ENCODE measurements at places on chromosomes 1 and 21.

DNA sequence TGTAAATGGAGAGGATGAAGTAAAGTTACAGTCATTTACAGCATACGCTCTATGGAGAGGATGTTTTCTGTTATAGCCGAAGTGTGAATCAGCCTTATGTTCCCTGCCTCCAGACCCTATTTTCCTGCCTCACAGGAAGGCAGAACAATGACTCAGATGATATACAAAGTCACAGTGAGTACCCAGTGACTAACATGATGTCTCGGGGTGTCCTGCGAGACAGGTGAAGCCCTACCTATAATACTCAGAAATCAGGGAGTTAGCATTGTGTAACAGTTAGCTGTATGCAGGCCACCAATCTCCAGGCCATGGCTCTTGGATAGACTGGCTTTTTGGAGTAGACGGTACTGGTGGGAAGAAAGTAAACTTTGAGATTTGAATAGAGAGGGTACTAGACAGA, 55.6 kb upstream of the FBXO28 start:
- no peak for DNase-seq

GRCh38 chr21:35674895-35675470, 385.3 kb downstream of the SETD4 start:
- DNase-seq, result no peak

DNA sequence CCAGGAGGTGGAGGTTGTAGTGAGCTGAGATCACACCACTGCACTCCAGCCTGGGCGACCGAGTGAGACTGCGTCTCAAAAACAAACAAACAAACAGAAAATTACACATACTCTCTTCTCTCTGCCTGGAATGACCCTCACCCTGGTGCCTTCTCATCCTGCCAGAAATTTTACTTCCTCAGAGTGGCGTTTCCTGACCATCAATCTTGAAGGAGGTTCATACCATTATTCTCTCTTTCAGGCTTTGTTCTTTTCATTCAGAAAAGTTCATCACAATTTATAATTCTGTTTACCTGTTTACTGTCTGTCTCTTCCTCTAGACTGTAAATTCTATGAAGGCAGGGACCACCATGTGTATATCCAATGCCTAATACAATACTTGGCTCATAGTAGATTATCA, 79.3 kb downstream of the RPS6KA1 start:
- DNase-seq, result peak; percentile 16

DNA sequence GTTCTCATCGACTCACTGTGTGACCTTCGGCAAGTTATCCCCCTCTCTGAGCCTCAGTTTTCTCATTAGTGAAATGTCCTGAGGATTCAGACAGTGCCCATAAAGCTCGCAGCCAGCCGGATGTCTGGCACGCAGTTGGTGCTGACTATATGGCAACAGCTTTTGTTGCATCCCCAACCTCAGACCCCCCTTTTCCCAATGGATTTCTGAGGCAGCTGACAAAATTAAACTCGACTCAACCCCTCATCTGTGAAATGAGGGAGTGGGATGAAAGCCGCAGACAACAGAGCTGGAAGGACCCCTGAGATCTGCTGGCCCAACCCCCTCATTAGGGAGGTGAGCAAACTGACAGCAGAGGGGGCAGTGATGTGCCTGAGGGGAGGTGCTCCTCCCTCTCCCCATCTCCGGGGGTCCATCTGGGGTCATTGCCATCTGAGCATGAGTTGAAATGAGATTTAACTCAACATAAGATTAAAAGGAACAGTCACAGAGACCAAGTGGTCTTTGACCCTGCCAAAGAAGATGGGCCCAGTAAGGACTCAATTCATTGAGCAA, 40.4 kb downstream of the NKAIN1 start:
- no peak for DNase-seq

DNA sequence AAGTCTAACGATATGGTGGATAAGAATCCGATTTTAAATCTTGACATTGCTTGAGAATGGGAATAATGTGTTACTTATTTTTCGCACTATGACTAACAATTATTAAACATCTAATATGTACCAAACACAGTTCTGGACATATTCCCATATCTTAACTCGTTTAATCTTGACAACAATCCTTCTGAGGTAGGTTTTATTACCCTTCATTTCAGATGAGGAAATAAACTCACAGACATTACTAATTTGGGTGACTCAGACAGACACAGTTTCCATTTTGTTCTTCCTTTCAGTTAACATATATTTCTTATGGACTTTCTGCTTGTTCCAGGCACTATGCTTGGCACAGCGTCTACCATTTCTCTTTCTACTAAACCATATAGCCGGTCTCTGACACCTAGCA, 244.8 kb downstream of the SMYD3 start:
- DNase-seq, result no peak

DNA sequence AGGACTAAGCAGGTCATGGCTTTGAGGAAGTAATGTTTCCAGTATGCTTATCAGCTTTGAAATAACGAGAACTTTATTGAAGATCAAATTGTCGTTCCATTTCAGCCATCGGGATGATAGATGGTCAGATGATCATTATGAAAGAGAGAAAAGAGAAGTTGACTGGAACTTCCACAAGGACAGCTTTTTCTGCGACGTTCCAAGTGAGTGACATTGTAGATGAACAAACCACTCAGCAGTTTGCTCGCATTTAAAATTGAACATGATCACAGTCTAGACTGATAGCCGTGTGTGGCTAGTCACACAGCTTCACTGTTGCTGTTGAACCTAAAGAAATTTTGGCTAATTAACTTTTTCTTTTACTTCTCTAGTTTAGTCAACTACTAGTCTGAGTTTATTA, 151.1 kb downstream of the TLR5 start:
- DNase-seq, result no peak

DNA sequence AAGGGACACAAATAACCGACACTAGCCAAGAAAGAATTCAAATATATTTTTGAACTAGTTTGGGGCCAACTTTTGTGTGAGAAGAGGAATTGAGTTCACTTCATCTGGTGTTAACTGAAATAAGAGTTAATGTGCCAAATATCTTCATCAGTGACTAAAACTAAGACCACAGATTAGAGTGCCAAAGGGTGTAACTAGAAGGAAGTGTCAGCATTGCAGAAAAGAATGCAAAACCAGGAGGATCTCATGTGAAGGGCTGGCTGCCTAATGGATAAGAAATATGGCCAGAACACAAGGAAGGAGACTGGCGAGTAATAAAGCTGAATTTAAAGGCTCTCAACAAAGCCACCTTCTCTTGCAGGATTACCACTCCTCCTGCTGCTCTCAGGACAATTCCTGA, 61.8 kb upstream of the LRRC8D start:
- no peak for DNase-seq

- no peak for DNase-seq
Observed at GRCh38 chr1:245762396-245762910, 607.7 kb downstream of the KIF26B start.

GRCh38 chr1:206784471-206784903, 12.2 kb upstream of the IL10 start:
- no peak for DNase-seq

GRCh38 chr1:23224739-23225648, 7.7 kb upstream of the HTR1D start:
- DNase-seq, result no peak

- peak; percentile 82 for DNase-seq
Observed at GRCh38 chr1:214957330-214958137, 125.0 kb upstream of the KCNK2 start.

- peak; percentile 54 for DNase-seq
Observed at GRCh38 chr1:150150133-150151021, 661 bp downstream of the PLEKHO1 start.

- no peak for DNase-seq
Observed at GRCh38 chr1:113302636-113303035, 87.7 kb upstream of the MAGI3 start.

DNA sequence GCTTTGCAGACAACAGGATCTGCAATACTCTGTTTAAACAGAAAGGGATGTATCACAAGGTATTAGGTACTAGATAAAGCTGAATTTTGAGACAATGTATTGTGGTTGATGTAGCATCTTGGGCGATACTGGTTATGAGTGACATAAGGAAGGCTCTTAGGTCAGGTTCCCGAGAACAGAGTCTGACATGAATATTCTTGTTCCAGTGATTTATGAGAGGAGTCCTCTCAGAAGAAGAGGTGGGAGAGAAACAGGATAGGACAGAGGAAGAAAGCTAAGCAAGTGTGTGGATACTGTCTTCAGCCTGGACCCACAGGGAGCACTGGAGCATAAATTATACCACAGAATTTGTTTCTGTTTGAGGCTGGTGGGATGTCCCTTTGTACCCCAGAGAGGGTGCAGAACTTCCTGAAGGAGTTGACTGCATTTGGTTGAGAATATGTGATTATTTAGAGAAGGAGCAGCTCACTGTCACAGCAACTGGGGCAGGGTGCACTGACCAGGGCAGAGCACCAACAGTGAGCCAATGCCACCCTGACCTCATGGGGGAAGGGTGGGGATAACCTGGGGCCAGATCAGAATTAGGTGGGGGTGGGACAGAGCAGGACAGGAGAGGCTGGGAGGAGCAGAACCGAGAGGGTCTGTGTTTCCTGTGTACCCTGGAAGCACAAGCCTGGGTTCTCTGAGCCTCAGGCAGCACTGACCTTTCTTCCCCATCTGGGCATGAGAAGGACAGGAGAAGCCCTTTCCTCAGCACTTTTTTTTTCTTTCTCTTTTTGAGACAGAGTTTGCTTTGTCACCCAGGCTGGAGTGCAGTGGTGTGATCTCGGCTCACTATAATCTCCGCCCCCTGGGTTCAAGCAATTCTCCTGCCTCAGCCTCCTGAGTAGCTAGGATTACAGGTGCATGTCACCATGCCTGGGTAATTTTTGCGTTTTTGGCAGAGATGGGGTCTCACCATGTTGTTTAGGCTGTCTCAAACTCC, 36.3 kb upstream of the SLC6A9 start:
- peak; percentile 39 for DNase-seq

- no peak for DNase-seq
Observed at GRCh38 chr1:55005351-55006140, 6.8 kb downstream of the BSND start.

DNA sequence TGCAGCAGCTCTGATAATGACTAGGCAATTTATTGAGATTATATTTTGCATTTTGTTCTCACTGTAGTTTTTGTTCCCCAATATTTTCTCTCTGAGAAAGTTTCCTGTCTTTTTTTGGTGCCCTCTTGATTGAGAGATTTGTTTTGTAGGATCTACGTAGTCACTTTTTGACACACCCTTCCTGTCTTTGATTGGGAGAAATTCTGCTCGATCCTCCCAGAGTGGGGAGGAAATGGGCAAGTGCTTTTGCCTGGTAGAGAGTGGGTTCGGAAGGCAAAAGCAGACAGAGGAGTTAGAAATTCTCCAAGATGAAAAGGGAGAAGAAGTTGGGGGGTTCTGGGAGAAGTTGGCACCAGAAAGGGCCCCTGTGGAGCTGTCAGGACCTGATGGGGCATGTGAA, 42.1 kb upstream of the SYT6 start:
- DNase-seq, result no peak
